ENCODE measurements at places on chromosomes 7 and 10. TPM values are rescaled to one million over a fixed set of nuclear protein-coding genes. Genes with fewer than 3 reads are reported as not detected.
A peak's percentile ranks its signal among the peaks of the same experiment; 100 is the strongest.

EN2 gene
- not detected for total RNA-seq

SLC26A3 gene
- total RNA-seq: not detected

WIPF3 gene
- total RNA-seq: 5.5 TPM

CCM2 gene
- 50.9 TPM for total RNA-seq

ITGB1 gene
- total RNA-seq: 347 TPM

NPY4R gene
- 0.11 TPM for total RNA-seq

LIPJ gene
- total RNA-seq: 0.17 TPM

PLOD3 gene
- 29.1 TPM for total RNA-seq

TMEM236 gene
- 2.8 TPM for total RNA-seq

NEUROD6 gene
- total RNA-seq: not detected

LEP gene
- total RNA-seq: 0.78 TPM

ENKUR gene
- total RNA-seq: not detected

DNAJC12 gene
- 82.5 TPM for total RNA-seq

- no peaks in the 10 kb centered on the region for H3K36me3 ChIP-seq
- H3K27ac ChIP-seq: no peak overlapping the region
- no peak for DNase-seq
- H3K4me3 ChIP-seq: no peak overlapping the region
- H3K27me3 ChIP-seq: no peaks in the 10 kb centered on the region
- H3K4me1 ChIP-seq: peaks cover 25% of the 10 kb centered on the region
These were observed 17.3 kb downstream of the SLC25A13 start for GRCh38 chr7:96304573-96304972.

GRCh38 chr10:35236739-35237138 lies 99.6 kb upstream of the CCNY start:
- H3K36me3 ChIP-seq: no peaks in the 10 kb centered on the region
- no peaks in the 10 kb centered on the region for H3K4me1 ChIP-seq
- H3K4me3 ChIP-seq: no peak overlapping the region
- DNase-seq: no peak

DNA sequence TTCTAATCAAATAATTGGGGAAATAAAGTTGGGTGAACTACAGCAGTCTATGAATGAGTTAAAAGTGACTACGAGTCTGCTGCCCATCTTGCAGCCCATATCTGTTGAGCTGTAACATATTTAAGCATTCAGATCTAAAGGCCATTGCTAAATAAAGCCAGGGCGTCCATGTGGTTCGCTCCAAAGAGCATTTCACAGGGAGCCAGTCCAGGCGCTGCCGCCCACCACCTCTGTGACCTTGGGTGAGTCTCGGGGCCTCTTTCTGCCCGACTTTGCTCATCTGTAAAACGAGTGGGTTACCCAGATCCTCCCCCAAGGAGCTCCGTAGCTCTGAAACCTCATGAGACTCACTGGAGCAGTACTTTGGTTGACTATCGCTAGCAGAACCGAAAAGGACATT lies 223.1 kb downstream of the CUX1 start:
- H3K27ac ChIP-seq: no peak overlapping the region
- no peaks in the 10 kb centered on the region for H3K36me3 ChIP-seq
- no peak overlapping the region for H3K4me3 ChIP-seq
- DNase-seq: no peak

DNA sequence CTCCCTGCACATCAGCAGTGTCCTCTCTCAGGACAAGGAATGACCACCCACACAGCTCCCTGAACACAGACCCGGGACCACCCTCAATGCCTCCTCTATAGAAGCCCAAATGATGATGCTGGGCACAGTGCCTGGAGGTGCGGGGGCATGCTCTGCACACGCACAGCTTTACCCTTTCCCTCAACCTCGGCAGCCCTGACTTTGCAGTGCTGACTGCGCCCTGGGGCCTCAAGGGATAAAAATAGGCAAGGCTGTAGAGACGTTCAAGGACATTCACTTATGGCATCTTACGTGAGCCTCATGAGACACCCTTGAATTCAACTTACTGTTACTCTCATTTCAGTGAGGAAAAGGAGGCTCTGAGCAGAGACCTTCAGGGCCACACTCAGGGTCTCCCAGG lies 521.6 kb upstream of the MGMT start:
- H3K4me3 ChIP-seq: no peak overlapping the region
- H3K36me3 ChIP-seq: no peaks in the 10 kb centered on the region
- no peak overlapping the region for H3K27ac ChIP-seq

- H3K4me1 ChIP-seq: peaks cover 17% of the 10 kb centered on the region
- H3K27me3 ChIP-seq: no peaks in the 10 kb centered on the region
- H3K27ac ChIP-seq: peak overlapping the region; percentile 77
These were observed 977 bp downstream of the TMEM248 start for GRCh38 chr7:66921918-66922486.

GRCh38 chr7:55444786-55445185 lies 79.6 kb downstream of the LANCL2 start:
- no peaks in the 10 kb centered on the region for H3K4me1 ChIP-seq
- no peak overlapping the region for H3K4me3 ChIP-seq
- H3K27me3 ChIP-seq: no peaks in the 10 kb centered on the region
- no peak overlapping the region for H3K27ac ChIP-seq
- H3K36me3 ChIP-seq: no peaks in the 10 kb centered on the region

DNA sequence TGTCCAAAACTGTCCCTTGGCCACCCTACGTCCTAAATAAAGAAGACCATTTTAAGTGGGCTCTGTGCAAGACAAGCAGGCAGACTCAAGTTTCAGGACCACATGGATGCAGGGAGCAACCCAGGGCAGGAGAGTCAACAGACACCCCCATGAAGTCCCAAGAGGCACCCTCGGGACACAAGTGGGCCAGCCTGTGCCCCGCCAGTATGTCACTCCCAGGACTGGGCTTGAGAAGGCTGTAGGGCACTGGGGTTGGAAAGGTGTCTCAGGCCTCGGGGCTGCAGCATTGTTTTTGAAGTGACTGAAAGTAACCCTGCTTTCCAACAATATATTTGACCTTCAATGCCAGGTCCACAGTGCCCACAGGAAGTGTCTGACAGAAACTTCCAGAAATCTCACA lies 157.4 kb downstream of the TNS3 start:
- H3K36me3 ChIP-seq: no peaks in the 10 kb centered on the region
- peaks cover 5% of the 10 kb centered on the region for H3K4me1 ChIP-seq
- H3K27ac ChIP-seq: no peak overlapping the region
- no peak overlapping the region for H3K4me3 ChIP-seq

DNA sequence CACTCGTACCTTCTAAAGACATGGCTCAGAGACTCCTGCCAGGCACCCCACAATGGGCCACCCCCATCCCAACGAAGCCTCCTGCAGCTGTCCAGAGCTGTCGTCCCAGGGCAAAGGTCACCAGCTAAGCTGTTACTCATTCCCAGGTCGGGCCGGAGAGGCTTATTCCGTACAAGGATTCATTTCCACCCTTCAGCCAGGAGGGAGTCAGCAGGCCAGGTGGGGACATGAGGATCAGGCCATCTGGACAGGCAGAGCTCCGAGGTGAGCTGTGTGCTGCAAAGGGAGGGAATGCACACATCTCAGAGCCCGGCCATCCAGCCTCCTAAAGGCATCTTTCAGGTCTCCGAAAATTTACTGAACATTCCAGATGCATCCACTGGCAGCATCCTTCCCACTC lies 63.9 kb upstream of the NANOS1 start:
- DNase-seq: no peak
- no peaks in the 10 kb centered on the region for H3K27me3 ChIP-seq
- no peaks in the 10 kb centered on the region for H3K36me3 ChIP-seq
- H3K4me1 ChIP-seq: peaks cover 23% of the 10 kb centered on the region

DNA sequence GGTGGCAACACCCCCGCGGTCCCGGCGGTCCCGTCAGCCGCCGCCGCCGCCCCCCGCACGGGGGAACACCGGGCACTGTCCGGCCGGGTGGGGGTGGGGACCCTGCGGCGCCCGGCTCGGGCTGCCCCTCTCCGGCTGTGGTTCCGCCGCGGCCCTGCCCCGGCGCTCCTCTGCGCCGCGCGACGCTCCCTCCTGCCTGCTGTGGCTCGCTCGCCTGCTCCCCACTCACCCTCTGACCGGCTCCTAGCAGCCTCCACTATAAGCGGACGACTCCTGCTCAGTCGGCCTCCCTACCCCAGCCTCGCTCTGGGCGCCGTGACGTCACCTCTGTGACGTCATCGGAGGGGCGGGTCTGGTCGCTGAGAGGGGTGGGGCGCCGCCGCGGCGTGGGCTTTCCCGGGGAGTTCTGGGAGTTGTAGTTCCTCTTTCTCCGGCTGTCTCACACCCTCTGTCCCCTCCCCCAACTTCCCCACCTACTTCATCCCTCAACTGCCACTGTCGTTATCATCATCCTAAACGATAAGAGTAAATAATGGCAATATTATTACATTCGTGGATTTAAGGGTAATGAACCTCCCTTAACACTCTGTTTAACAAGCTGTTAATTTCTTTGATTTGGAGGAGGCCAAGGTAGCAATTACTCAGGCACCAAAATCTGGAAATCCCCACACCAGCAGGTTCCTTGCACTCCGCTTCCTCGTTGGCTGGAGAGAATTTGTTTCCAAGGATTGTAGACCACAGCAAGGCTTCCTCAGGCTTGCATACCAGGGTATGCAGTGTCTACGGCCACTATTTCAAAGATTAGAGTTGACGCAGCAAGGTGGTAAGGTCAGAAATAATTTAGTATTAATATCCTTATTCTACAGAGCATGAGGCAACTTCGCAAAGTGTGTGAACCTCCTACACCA lies at the start of gene UBE2H:
Gene UBE2H (minus strand): TSS at position 308 of the 908 bp plus-strand sequence. CDS start 405 bp downstream, outside the sequence.
- peak within 1 kb of the TSS; percentile 98 for H3K27ac ChIP-seq
- peaks cover 26% of the 10 kb centered on the region for H3K4me1 ChIP-seq
- peak; percentile 91 for DNase-seq
- H3K36me3 ChIP-seq: no peaks in the 10 kb centered on the region
- peak within 1 kb of the TSS; percentile 88 for H3K4me3 ChIP-seq
- H3K27me3 ChIP-seq: no peaks in the 10 kb centered on the region

- H3K27me3 ChIP-seq: no peaks in the 10 kb centered on the region
- H3K27ac ChIP-seq: no peak overlapping the region
- no peaks in the 10 kb centered on the region for H3K4me1 ChIP-seq
- DNase-seq: no peak
- no peaks in the 10 kb centered on the region for H3K36me3 ChIP-seq
These were observed 625.7 kb upstream of the ANKRD30A start for GRCh38 chr10:36499693-36500092.

- H3K27ac ChIP-seq: no peak overlapping the region
- peaks cover 15% of the 10 kb centered on the region for H3K4me1 ChIP-seq
- no peak overlapping the region for H3K4me3 ChIP-seq
These were observed 56.5 kb downstream of the LMBR1 start for GRCh38 chr7:156836443-156836842.

DNA sequence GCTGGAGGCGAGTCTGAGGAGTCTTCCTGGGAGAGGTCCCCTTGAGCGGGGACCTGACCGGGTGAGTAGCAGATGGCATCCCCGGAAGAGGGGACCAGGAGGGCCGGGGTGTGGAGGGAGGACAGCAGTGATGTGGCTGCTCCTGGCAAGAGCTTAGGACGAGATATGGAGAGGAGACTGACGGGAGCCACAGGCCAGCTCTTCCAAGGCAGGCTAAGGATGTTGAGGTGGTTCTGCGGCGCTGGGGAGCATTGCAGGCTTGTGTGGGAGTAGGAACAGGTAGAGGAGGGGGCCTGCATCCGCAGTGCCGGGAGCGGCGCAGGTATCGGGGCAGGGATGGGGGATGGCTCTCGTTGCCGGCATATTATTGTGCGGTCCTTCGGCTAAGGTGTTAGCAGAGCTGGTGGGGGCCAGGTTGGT lies 76.7 kb upstream of the ANLN start:
- H3K4me1 ChIP-seq: no peaks in the 10 kb centered on the region
- no peaks in the 10 kb centered on the region for H3K36me3 ChIP-seq
- DNase-seq: no peak
- H3K27ac ChIP-seq: no peak overlapping the region
- H3K4me3 ChIP-seq: no peak overlapping the region
- H3K27me3 ChIP-seq: no peaks in the 10 kb centered on the region

DNA sequence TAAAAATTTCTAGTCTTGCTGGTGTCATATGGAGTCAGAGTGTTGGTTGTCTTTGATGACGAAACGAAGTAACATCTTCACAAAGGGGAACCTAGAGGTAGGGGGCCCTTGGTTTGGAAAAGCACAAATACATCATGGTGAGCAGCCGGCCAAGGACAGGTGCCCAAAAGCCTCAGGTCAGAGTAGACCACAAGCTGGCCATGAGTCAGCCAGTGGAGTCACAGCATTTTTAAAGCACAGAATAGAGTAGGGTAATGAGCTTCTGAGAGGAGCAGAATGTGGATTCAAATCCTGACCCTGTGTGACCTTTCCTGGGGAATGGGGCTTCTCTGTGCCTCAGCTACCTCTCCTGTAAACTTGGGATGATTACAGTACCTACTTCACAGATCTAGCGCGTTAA lies 5.3 kb downstream of the CAMK2B start:
- H3K36me3 ChIP-seq: no peaks in the 10 kb centered on the region
- H3K27me3 ChIP-seq: peaks cover 8% of the 10 kb centered on the region
- no peaks in the 10 kb centered on the region for H3K4me1 ChIP-seq

- no peaks in the 10 kb centered on the region for H3K27me3 ChIP-seq
- H3K36me3 ChIP-seq: no peaks in the 10 kb centered on the region
- no peak overlapping the region for H3K4me3 ChIP-seq
- no peaks in the 10 kb centered on the region for H3K4me1 ChIP-seq
These were observed 81.4 kb downstream of the WDR37 start for GRCh38 chr10:1137499-1138163.

GRCh38 chr7:25762511-25763462 lies 389.2 kb upstream of the NFE2L3 start:
- H3K4me1 ChIP-seq: no peaks in the 10 kb centered on the region
- no peak overlapping the region for H3K27ac ChIP-seq
- no peak overlapping the region for H3K4me3 ChIP-seq

- H3K27ac ChIP-seq: no peak overlapping the region
- H3K36me3 ChIP-seq: no peaks in the 10 kb centered on the region
- DNase-seq: no peak
- no peaks in the 10 kb centered on the region for H3K4me1 ChIP-seq
- no peak overlapping the region for H3K4me3 ChIP-seq
These were observed 51.0 kb downstream of the COL1A2 start for GRCh38 chr7:94445696-94446194.

- H3K27me3 ChIP-seq: no peaks in the 10 kb centered on the region
- no peak overlapping the region for H3K4me3 ChIP-seq
- no peak for DNase-seq
- no peaks in the 10 kb centered on the region for H3K4me1 ChIP-seq
- H3K36me3 ChIP-seq: no peaks in the 10 kb centered on the region
These were observed 172.8 kb upstream of the CXCL12 start for GRCh38 chr10:44557596-44558191.

All from adrenal gland (tissue), 19 donors.